ENCODE measurements at places on chromosomes 2 and 18. TPM values are rescaled to one million over a fixed set of nuclear protein-coding genes. Genes with fewer than 3 reads are reported as not detected.

Gene CD207
- not detected for polyA plus RNA-seq

DNA sequence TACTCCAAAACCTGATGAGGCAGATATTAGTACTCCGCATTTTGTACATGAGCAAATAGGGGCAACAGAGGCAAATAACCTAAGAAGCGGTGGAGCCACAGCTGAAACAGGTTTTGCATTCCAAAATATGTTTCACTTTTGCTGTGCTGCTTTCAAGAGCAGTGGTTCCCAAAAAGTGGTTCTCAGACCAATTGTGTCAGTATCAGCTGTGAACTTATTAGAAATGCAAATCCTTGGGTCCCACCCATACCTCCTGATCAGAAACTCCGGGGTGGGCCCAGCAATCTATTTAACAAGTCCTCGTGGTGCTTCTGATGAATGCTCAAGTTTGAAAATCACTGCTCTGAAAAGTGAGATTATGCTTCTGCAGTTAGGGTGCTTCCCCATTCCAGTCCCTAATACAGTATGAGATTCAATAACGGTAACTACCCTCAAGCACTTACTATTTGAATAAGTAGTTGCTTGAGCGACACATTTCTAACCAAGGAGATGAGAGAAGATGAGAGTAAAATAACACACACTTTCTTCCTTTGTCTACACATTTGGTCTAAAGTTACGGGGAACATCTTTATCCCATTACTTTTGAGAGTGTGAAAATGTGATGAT lies 17.8 kb upstream of the TCF4 start:
- DNase-seq: no peak
- no peaks in the 10 kb centered on the region for H3K27me3 ChIP-seq
- no peaks in the 10 kb centered on the region for H3K36me3 ChIP-seq
- no peak overlapping the region for H3K4me3 ChIP-seq
- H3K27ac ChIP-seq: no peak overlapping the region
- H3K4me1 ChIP-seq: no peaks in the 10 kb centered on the region

DNA sequence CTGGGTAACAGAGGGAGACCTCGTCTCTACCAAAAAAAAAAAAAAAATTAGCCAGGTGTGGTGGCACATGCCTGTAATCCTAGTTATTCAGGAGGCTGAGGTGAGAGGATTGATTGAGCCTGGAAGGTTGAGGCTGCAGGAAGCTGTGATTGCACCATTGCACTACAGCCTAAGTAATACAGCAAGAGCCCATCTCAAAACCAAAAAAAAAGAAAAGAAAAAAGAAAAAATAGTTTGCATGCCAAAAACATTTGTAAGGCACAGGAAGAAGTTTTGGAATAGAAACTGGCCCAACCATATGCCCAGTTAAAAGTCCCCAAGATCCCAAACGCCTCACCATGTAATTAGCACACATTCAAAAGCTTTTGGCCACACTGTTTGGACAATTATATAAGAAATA lies 13.4 kb upstream of the ACOXL start:
- no peak overlapping the region for H3K4me3 ChIP-seq
- no peak overlapping the region for H3K27ac ChIP-seq
- H3K36me3 ChIP-seq: no peaks in the 10 kb centered on the region

GRCh38 chr2:6148882-6149281 lies 456.7 kb downstream of the SOX11 start:
- no peak for DNase-seq
- H3K4me1 ChIP-seq: no peaks in the 10 kb centered on the region
- no peaks in the 10 kb centered on the region for H3K27me3 ChIP-seq
- H3K36me3 ChIP-seq: no peaks in the 10 kb centered on the region
- no peak overlapping the region for H3K4me3 ChIP-seq
- H3K27ac ChIP-seq: no peak overlapping the region

Gene MOCOS
- polyA plus RNA-seq: 13.0 TPM

- no peak overlapping the region for H3K4me3 ChIP-seq
- no peaks in the 10 kb centered on the region for H3K27me3 ChIP-seq
- DNase-seq: no peak
- no peaks in the 10 kb centered on the region for H3K36me3 ChIP-seq
- H3K27ac ChIP-seq: no peak overlapping the region
Measured at GRCh38 chr2:37928377-37928776, 3.3 kb downstream of the RMDN2 start.

Gene FAM210A
- polyA plus RNA-seq: 10.5 TPM
